ENCODE measurements at places on chromosomes 11 and 22.
A peak's percentile ranks its signal among the peaks of the same experiment; 100 is the strongest.

DNA sequence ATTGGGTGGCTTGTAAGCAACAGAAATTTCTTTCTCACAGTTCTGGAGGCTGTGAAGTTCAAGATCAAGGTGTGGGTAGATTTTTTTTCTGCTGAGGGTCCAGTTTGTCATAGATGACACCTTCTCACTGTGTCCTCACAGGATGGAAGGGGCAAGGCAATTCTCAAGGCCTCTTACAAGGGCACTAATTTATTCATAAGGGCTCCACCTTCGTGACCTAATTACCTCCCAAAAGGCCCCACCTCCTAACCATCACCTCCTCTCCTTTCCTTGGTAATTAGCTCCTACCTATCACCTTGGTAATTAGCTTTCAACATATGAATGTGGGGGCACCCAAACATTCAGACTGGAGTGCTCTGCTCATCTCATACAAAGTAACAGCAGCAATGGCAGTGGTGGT is 92.3 kb upstream of the CD44 start:
- no peak for DNase-seq

GRCh38 chr11:31877083-31877482 is 66.0 kb upstream of the PAX6 start:
- no peak for DNase-seq

DNA sequence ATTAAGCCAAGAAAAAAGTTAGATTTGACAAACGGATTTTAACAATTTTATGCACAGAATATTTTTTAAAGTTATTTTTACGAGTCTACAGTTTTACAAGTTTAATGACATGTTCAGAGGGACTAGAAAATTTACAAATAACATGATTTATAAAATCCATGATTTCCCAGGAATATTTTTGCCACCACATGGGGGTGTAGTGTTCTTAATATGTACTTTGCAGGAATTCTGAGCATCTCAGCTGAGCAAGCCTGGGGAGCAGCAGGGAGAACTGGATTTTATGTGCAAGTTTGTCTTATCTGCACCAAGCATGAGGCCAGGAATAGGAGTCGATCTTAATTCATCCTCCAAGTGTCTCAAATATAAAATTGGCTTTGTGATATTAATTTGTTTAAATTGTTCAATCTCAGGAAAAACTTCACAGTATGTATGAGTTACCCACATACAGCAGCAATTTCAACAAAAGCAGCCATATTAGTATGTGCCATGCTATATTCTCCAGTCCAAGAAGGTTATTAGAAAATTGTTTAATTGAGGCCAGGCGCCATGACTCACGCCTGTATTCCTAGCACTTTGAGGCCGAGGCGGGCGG is 826.3 kb downstream of the DLG2 start:
- no peak for DNase-seq

- DNase-seq, result no peak
These were observed 20.6 kb upstream of the DAGLA start for GRCh38 chr11:61659413-61660196.

- no peak for DNase-seq
These were observed 60.9 kb downstream of the TRIM44 start for GRCh38 chr11:35723493-35723892.

- no peak for DNase-seq
These were observed 25.2 kb upstream of the CCDC86 start for GRCh38 chr11:60816590-60817157.

DNA sequence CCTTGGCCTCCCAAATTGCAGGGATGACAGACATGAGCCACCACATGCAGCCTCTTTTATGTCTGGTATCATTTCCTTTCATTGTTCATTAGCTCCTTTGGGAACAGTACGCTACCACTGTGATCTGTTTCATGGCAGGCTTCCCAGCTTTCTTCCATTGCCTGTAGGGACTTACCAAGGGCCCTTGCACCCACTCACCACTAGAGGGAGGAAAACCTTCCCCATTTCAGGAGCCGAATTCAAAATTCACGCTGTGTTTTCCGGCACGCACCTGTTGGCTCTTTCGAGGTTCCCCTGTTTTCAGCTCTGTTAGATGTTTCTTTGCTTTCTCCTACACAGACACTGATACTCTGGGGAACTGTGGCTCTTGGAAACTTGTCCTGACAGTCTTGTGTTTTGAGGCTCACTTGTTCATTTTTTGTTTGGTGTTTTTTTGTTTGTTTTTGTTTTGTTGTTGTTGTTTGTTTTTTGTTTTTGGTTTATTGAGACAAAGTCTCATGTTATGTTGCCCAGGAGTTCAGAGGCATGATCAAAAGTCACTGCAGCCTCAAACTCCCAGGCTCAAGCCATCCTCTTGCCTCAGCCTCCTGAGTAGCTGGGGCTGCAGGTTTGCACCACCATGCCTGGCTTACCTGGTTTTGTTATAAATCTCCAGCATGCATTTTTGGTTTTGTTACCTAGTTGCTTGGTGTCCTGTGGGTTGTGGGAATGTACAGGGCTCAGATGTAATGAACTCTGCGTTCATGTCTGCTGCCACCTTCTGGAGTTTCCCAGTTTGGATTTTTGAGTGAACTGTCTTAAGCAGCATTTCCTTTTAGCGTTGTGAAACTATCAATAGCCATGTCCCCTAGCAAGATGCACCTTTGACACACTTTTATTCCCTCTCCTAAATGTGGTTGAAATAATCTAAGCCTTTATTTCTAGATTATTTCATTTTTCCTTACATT is 2.3 kb downstream of the KRTAP5-11 start:
- peak; percentile 9 for DNase-seq

GRCh38 chr11:134658481-134659225 is 246.6 kb upstream of the B3GAT1 start:
- no peak for DNase-seq

DNA sequence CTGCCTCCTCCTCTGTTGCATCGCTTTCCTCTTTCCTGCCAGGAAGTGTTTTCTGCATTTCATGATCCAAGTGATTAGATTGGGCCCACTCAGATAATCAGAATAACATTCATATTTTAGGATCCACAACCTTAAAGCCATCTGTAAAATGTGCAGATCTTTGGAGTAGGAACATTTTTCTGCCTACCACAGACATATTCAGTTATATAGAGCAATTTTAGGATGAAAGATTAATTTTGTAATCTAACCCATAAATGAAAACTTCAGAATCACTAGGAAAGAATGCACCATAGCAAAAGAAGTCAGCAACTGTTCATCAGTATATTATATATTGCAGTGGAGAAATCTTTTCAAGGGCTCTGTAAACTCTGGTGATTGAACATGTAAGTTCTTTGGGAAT is 659.9 kb upstream of the LUZP2 start:
- DNase-seq, result no peak

GRCh38 chr11:123273616-123274015 is 78.6 kb upstream of the CLMP start:
- DNase-seq, result no peak

DNA sequence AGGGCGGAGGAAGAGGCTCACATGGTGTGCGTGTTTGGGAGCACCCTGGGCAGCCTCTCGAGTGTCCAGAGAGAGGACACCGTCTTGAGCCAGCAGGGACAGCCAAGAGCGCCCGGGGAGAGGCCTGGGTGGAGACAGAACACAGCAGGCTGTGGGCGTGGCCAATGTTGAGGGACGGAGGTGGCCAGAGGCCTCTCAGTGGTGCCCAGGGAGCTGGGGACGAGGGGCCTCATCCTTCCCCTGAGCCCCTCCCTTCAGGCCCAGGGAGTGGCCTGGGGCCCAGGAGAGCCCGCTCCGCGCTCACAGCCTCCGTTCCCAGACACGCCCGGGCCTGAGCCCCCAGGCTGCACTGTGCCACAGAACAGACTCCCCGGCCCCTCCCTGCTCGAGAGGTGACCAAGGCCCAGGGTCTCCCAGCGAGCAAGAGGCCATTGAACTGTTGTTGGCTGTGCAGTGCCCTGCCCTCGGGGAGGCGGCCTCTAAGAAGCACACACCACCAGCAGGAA is 48.4 kb downstream of the CDKN1C start:
- DNase-seq, result no peak

DNA sequence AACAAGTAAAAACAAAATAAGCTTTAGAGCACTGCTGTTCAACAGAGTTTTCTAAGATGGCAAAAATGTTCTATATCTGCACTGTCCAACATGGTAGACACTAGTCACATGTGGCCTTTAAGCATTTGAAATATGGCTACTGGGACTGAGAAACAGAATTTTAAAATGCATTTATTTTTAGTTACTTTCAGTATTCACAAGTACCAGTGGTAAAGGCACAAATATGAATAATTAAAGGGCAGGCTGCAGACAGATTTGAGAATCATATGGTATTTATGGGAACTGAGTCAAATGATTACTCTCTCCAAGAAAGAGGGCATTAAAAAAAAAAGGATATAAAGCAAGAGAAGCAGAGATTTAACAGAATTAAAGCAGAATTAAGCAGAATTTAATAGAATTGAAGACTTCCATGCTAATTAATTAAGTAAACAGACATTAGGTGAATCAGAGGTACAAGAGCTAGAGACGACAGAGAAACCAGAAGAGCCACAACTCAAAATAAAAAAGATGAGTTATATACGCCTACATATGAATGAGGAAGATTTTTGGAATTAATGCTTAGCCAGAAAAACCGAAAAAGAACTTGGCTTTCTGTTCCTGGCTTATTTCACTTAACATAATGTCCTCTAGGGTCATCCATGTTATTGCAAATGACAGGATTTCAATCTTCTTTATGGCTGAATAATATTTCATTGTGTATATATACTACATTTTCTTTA is 160.4 kb downstream of the ATG16L2 start:
- no peak for DNase-seq

- no peak for DNase-seq
These were observed 7.9 kb downstream of the SFI1 start for GRCh38 chr22:31504282-31504681.

- DNase-seq, result no peak
These were observed 47.9 kb downstream of the STIM1 start for GRCh38 chr11:3903207-3903896.

- peak; percentile 12 for DNase-seq
These were observed 6.5 kb downstream of the RAB36 start for GRCh38 chr22:23151827-23152226.

DNA sequence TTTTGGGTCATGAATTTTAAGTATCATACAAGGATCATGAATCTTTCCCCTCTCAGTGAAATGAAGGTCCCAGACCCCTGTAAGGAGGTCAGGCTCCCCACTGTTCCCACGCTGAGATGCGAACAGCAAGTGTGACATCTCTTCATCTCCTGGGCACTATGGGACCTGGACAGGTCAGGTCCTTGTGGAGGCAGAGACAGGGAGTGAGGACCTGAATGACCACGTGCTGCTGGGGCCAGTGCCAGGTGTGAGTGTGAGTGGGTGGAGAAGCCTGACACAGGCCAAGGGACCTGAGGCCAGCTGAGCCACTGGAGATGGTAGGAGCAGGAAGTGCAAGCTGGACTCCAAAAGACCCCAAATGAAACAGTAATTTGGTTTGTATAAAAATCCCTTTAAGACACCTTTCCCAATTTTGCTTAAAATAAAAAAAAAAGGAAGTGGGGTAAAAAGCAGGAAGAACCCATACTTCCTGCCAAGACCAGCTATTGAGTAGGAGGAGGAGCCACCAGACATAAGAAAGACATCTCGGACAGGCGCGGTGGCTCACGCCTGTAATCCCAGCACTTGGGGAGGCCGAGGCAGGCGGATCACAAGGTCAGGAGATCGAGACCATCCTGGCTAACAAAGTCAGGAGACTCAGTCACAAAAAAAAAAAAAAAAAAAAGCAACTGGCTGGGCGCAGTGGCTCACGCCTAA is 35.4 kb upstream of the SERPIND1 start:
- DNase-seq, result no peak

DNA sequence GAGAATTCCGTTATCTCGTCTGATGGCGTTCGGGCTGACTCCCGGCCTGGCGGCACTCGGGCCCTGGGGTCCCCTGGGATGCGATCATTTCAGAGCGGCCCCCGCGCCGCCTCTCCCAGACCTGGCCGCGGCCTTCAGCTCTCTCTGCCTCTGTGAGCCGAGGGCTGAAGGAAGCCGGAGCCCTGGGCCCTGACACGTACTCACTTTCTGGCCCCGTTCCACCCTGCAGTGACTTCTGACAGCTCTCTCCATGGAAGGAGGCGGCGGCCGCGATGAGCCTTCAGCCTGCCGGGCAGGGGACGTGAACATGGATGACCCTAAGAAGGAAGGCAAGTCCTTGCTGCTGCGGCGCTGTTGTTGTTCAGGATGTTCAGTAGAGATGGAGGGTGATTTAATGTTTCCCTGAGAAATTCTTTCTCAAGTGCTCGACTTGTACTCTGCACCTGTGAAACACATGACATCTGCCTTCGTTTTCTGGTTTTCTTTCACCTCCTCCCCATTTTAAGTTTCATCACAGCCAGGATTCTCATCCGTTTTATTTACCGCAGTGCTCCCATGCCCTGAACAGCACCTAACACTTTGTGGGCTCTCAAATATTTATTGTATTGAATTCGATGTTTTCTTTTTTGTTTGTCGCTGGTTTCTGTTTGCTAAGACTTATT is 612 bp downstream of the GTSE1 start:
- no peak for DNase-seq

GRCh38 chr11:95076981-95077380 is 10.3 kb downstream of the SRSF8 start:
- no peak for DNase-seq

GRCh38 chr11:122354025-122354697 is 238.1 kb upstream of the BLID start:
- DNase-seq, result no peak

DNA sequence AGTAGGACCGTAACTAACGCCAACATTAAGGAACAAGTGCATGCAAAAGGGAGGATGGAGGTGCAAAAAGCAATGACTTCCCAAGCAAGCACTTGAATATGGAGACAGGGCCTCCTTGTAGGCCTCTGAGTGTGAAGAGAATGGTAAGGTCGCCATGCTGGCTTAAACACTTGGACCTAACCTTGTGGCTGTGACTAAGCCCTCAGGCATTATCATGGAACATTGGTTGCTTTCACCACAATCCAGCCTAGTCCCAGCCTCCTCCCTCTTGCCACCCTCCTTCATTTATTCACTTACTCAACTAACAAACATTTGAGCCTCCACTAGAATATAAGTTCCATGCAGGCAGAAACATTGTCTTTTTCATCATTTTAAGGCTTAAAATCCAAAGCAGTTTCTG is 11.9 kb upstream of the SYTL2 start:
- DNase-seq, result peak; percentile 63

GRCh38 chr22:17772958-17773605 is 1.2 kb downstream of the BID start:
- DNase-seq, result no peak

- DNase-seq, result no peak
These were observed 6.5 kb upstream of the IL18BP start for GRCh38 chr11:71992136-71992730.

GRCh38 chr11:3947061-3947460 is 91.6 kb downstream of the STIM1 start:
- DNase-seq, result no peak

DNA sequence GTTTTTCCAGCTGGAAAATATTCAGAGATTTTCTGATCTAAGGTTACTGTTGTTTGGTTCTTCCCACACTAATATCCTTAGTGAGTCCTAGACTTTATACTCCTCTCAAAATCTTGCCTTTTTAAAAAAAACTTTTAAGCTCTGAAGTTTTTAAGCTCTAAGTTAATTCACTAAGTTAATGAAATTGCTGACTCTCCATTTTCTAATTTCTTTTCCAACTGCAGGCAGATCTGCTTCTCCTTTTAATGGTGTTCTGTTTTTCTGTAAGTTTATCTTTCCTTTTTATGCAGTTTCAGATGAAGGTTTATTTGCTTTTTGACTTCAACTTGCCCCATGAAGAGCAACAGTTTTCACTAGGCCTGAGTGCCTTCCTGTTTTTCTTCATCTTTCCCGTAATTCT is 125.8 kb upstream of the ARHGAP42 start:
- no peak for DNase-seq

Data from HS-27A (cell line).